ENCODE measurements at places on chromosomes 7 and 10.

DNA sequence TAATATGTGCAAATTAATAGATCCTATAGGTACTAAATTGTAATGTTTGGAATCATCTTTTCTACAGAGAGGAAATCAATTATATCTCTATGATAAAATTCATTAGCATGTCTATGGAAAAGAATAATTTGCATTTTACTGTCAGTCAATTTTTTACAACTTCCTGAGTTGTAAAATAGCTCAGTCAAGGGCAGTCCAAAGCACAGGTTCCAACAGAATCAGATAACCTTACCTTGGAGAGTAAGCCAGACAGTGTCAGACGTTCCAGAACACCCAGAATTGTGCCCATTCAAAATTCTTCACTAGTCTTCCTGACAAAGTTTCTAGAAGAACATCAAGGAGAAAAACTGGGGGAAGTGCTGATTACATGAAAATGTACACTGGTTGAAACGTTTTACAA is 31.1 kb upstream of the IMMP2L start:
- no peak for DNase-seq

DNA sequence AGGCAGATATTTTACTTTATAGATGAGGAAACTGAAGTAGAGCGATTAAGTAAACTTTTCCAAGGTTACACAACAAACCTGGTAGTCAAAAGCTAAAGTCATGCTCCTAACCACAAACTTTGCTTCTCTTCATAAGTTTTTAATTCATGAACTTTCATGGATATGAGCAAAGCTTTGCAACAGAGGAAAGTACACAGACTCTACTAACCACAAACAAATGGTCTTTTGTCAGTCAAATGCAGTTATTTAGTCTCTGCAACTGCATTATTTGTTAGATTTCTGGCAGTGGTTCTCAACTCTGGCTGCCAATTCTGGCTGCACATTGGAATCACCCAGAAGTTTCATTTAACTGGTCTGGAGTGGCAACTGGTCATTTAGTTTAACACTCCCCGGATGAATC is 140.6 kb upstream of the TMEM168 start:
- DNase-seq = no peak

DNA sequence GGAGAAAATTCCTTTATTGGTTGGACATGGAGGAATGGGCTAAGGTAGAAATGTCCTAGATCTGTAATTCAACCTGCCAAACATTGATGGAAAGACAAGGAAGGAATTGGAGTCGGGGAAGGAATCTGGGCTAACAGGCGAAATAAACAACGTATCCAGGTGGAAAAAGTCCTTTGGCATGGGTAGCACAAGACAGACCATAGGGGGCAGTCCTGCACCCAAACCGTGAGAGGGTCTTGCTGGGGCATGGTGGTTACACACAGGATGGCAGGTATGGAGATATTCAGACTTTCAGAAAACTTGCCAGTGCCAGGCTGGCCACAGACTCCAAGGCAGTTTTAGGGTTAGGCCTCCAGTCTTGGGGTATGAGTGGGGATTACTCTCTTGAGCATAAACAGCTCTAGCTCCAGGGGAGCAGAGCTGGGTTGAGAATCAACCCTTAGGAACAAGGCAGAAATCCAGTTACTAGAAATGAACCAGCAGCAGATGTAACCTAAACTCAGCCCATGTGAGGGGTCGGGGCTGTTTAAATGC is 188.6 kb upstream of the GDF10 start:
- no peak for DNase-seq

- DNase-seq = no peak
Measured at GRCh38 chr7:143929224-143929920, 5.7 kb upstream of the OR2F2 start.

DNA sequence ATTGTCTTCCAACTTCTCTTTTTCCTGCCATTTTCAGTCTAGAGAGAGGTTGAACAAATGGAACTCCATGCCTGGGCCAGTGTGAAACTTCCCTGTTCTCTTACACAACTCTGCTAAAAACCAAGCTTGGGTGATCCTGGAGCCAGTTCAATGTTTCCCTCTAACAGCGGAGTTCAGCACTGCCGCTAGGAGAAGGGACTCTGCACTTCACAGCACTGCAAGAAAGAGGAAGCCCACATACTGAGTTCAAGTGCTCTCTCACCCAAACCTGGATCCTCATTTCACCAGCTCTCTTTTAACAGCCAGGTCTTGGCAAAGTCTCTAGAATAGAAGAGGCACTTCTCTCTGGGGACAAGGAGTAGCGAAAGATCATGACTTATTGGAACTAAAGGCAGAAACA is 18.8 kb downstream of the FOXI2 start:
- no peak for DNase-seq

GRCh38 chr7:48452218-48452617 is 281.0 kb downstream of the ABCA13 start:
- no peak for DNase-seq

DNA sequence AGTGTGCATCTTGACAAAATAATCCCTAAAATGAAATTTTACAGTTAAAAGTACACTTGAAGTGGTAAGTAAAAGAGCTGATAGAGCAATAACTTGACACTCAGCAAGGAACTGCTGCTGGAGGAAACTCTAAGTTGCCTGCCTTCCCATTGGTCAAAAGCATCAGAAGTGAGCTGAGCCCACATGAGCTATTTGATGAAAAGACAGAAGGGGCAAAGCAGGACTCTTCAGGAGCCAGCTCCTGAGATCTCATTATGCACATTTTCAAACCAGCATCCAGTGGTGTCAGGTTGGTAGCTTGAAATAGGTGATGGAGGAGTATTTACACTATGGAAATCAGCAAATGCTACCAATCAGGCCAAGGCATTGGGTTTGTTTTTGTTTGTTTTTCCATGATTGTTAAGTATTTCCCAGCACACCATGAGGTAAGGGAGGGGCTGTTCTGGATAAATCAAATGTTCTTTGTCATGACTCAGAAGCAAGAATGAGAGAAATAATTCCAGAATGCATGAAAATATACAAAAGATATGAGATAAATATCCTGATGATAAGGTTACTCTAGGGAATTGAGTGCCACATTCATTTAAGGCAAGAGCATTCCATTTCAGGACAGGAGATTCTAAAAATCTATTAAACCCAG is 316.6 kb downstream of the SNX13 start:
- no peak for DNase-seq

GRCh38 chr7:55490099-55490498 is 82.2 kb downstream of the VOPP1 start:
- DNase-seq = no peak

DNA sequence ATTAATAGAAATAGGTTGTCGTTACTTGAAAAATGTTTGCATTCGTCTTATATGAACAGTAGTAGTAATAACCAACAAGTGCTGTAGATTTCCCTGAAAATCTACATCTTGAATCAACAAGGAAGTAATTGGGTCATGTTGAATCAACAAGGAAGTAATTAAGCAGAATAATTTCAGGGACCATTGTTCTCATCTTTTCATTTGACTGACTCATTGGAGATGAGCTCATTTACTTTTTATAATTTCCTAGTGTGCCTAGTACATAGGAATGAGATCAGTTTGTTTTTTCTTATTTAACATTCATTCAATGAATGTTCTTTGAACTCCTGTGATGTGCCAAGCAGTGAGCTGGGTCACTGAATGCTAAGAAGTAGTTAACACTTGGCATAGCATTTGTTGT is 8.2 kb downstream of the CLDN12 start:
- DNase-seq = no peak

GRCh38 chr7:39510864-39511354 is 55.3 kb upstream of the YAE1 start:
- DNase-seq = no peak

DNA sequence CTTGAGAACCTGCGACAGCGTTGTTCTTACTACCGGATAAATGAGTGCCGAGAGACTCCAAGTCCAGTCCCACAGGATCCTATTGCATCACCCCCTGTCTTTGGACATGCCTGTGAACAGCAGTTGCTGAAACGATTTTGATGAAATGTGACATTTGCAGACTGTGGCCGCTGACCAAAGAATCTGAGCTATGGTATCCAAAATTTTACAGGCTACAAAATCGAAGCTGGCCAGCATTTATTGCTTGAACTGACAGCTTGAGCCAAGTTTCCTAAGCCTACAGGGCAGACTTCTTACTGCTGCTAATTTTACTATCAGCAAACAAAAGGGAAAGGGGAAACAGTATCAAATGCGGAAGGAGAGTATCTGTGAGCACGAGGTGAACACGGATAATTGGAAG is 12.1 kb upstream of the NPVF start:
- DNase-seq = no peak

- DNase-seq = peak; percentile 45
Measured at GRCh38 chr10:100510533-100511308, 8.9 kb downstream of the SEC31B start.

DNA sequence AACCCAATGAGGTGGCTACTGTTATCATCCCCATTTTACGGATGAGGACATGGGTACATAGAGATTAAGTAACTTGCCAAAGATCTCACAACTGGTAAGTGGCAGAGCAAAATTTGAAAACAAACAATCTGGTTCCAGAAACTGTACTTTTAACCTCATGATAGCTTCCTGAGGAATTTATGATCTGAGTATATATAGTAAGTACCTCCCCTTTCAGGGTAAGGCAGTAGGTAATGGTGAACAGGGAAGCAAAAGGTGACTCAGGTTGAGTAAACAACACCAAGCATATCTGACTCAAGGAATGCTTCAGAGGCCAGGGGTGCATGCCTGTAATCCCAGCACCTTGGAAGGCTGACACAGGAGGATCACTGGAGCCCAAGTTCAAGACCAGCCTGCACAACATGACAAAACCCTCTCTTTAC is 21.1 kb downstream of the KLLN start:
- no peak for DNase-seq

GRCh38 chr7:100506356-100506923 is 22.7 kb downstream of the NYAP1 start:
- DNase-seq = no peak

DNA sequence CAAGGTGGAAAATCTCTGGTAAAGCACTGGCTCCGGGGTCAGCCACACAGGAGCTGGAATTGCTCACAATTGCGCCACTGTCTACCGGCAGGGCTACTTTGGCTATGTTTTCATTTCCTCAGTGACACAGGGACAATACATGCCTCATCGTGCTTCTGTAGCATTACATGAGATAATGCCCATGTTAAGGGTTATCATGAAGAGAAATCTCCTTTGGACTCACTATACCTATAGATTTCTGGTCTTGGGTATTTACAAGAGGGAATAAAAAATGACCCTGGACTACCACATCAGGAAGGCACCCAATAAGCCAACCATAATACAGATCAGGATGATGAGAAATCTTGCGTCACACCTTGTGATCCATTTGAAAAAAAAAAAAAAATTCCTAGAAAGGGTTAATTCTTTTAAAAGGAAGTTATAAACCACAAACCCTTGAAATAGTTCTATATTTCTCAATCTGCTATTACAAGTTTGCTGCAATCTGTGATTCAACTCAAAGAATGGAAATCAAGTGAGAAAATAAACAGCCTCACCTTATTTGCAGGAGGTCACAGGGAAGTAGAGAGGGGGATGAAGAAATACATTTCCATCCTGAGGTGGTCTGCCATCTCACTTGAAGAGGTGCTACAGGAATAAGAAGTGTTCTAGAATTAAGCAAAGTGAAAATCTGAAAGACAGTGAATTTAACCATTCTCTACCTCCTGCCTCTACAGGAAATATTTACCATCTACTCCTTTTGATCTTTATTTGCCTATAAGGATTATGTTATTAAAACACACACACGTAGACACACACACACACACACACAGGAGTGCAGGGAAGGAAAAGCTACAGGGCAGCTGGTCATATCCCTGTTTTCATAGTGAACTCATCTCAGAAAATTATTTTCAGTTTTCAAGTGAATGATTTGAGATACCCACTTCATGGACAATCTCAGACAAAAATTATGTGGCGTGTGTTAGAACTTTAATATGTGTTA is 231.3 kb upstream of the CELF2 start:
- no peak for DNase-seq

- no peak for DNase-seq
Measured at GRCh38 chr7:17176371-17177032, 122.0 kb upstream of the AHR start.

DNA sequence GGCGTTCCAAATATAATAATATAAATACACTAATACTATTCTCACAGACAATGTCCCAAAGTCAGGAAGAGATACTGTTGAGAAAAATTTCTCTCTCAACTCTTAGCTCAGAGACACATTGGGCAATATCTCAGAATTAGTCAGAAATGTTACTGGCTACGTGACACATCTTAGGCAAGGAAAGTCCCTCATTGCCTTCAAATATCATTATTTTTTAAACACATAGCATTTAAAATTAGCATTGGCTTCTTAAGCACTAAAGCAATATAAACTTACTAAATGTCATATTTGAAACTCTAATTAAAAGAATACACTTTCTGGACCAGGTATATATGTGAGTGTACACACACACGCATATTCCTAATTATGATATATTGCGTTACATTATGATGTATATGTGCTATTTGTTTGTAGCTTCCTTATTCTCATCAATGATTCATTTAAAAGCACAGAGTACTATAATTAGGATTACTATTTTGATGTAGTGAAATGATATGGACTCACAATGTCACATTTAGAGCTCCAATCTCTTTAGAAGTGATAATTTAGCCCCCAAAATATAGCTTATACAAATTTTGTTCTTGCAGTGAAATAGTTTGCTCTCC is 255.8 kb downstream of the TWIST1 start:
- DNase-seq = no peak

DNA sequence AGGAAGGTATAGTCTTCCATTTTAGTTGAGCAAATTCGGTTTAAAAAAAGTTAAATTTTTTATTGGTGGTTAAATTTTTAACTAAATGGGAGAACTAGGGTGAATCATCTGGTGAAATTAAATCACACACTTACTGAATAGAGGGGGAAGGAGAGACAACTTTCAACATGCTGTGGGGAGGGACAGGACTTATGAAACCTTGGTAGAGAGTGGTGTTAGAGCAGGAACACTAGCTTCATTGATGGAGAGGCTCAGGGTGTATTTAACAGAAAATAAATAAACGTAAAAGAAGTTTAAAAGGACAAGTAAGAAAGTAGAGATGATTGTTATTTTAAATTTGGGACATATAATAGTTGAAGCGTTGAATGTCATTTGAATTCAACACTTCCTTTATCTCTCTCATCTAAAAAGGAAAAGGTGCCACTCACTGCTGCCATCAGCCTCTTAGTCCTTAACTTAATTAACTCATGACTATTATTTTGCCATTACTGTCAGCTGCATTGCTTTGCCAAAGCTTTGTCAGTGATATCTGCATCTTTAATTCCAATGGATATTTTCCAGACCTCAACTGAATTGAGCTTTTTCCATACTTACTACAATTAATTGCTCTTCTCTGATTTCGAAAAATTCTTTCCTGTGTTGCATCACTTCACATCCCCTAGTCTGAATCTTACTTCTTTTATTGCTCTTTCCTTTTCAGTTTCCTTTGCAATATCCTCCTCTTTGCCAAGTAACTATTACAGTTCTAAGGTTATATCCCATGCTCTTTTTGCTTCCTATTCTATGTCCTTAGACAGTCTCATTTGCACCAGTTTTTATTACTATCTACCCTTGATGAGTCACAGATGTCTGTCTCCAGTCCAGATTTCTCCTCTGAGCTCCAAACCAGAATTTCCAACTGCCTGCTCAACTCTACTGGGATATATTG is 71.7 kb downstream of the GNAT3 start:
- no peak for DNase-seq

All from stimulated activated CD8-positive, alpha-beta memory T cell treated with anti-CD3 and anti-CD28 coated beads, Interleukin-15, amount 100 ng/mL, for 48 hours (primary cell).